ENCODE measurements at places on chromosomes 2 and 18. TPM values are rescaled to one million over a fixed set of nuclear protein-coding genes. Genes with fewer than 3 reads are reported as not detected.

DNA sequence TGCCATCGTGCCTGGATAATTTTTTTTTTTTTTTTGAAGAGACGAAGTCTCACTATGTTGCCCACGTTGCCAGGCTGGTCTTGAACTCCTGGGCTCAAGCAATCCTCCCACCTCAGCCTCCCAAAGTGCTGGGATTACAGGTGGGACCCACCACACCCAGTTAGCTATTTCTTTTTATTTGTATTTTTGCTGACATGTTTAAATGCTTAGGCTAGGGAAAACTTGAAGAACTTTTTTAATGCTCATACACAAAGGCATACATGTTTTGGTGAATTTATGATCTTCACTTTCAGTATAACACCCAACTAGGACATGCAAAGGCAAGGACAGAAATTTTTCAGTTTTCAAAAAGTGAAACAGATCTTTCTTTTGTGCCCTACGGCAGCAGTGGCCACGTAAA is 9.9 kb downstream of the L3MBTL4 start:
- no peak for DNase-seq

DNA sequence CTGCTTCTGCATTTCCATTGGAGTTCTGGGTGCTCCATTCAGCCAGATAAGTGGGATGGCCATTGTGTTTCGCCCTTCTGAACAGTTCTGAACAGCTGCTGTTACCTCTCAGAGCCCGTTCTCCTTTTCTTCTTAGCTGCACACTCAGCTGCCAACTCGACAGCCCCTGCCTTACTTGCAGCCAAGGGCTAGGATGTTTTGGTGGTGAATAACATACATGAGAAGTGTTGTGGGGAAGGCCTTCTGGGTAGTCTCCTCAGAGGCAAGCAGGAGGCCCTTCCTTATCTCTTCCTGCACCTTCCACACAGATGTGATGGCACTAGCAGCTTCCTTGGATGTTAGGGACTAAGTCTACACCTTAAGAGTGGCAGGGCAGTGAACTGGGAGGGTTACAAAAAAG is 138.4 kb upstream of the NOSTRIN start:
- no peak for DNase-seq

Gene ALPI
- total RNA-seq: not detected

Gene ILKAP
- total RNA-seq: 50.7 TPM

GRCh38 chr2:177559638-177560037 is 167.1 kb downstream of the AGPS start:
- no peak for DNase-seq

- DNase-seq: no peak
These were observed 276.1 kb upstream of the HDAC4 start for GRCh38 chr2:239676716-239677452.

GRCh38 chr2:187403568-187404260 is 44.3 kb downstream of the CALCRL start:
- no peak for DNase-seq

Gene HDLBP
- 476 TPM for total RNA-seq

GRCh38 chr18:70489986-70490933 is 201.4 kb downstream of the SOCS6 start:
- no peak for DNase-seq

DNA sequence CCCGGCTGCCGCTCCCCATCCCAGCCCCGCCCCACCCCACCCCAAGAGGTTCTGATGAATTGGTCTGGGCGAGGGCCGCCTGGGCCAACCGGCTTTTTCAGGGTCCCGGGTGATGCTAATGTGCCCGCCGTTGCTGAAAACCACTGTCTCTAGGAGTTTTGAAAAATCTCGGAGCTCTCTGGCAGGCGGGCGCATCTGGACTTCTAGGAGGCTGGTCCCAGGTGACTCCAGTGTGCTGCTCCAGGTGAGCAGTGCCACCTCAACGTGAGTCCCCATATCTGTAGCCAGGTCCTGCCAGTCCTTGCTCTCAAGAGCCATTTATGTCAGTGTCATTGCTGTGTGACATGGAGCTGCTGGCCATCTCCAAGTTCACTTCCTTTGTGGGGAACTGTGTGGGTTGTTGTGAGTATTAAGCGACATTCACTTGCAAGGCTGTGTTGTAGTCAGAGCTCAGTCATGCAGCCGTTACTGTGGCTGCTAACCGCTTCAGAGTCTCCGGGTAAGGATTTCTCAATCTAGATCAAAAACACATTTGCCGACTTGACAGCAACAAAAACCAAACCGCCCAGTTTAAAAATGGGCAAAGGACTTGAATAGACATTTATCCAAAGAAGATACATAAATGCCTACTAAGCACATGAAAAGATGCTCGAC is at the start of gene RFX8:
Gene RFX8 (minus strand): TSS at position 382 of the 654 bp plus-strand sequence. CDS start 8,264 bp downstream, outside the sequence.
- no peak for DNase-seq

GRCh38 chr2:36185624-36186023 is 170.0 kb upstream of the CRIM1 start:
- DNase-seq: no peak

DNA sequence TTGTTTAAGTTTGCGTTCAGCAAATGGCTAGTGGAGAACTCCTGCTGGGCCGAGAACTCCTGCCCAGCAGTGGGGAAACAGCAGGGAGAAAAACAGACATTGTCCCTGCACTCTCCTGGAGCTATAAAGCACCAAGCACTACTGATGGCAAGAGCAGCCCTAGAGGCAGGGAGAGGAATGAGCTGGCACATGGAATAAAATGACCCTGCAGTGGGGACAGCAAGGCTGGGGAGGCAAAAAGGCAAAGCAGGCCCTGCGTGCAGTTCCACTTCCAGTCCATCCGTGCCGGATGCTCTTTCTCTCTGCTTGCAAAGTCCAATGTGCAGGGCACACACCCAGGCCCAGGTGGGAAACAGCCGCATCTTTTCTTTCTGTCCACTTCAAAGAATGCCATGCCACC is 415.5 kb downstream of the LRATD1 start:
- DNase-seq: no peak

Gene LRRTM1
- 0.39 TPM for total RNA-seq

GRCh38 chr2:119250718-119251290 is 27.2 kb downstream of the STEAP3 start:
- no peak for DNase-seq

- DNase-seq: no peak
These were observed 63.1 kb downstream of the RHOB start for GRCh38 chr2:20509770-20510490.

- no peak for DNase-seq
These were observed 278.2 kb upstream of the COL3A1 start for GRCh38 chr2:188695953-188696352.

DNA sequence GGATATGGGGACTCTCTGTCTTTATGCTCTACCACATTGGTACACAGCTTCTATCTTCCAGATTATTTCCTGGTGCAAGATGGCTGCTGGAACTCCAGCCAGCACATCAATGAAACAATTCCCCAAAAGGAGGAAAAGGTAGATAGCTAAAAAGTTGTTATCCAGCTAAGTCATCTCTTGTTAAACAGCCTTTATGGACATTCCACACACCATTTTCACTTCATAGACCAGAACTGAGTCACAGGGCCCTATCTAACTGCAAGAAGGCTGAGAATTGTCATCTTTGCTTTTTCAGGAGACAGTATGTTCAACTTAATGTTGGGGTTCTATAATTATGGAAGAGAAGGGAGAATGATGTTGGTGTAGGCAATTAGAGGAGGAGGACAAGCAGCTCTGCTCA is 133.3 kb upstream of the NOSTRIN start:
- DNase-seq: no peak

- DNase-seq: no peak
These were observed 11.6 kb upstream of the HNMT start for GRCh38 chr2:137952586-137953129.

- no peak for DNase-seq
These were observed 547.7 kb upstream of the LRRTM1 start for GRCh38 chr2:80852079-80852807.

GRCh38 chr2:220101980-220102379 is 474.6 kb downstream of the SLC4A3 start:
- DNase-seq: no peak

GRCh38 chr18:75106746-75107145 is 102.2 kb downstream of the PTGR3 start:
- DNase-seq: no peak

Gene DTNA
- total RNA-seq: 101 TPM

DNA sequence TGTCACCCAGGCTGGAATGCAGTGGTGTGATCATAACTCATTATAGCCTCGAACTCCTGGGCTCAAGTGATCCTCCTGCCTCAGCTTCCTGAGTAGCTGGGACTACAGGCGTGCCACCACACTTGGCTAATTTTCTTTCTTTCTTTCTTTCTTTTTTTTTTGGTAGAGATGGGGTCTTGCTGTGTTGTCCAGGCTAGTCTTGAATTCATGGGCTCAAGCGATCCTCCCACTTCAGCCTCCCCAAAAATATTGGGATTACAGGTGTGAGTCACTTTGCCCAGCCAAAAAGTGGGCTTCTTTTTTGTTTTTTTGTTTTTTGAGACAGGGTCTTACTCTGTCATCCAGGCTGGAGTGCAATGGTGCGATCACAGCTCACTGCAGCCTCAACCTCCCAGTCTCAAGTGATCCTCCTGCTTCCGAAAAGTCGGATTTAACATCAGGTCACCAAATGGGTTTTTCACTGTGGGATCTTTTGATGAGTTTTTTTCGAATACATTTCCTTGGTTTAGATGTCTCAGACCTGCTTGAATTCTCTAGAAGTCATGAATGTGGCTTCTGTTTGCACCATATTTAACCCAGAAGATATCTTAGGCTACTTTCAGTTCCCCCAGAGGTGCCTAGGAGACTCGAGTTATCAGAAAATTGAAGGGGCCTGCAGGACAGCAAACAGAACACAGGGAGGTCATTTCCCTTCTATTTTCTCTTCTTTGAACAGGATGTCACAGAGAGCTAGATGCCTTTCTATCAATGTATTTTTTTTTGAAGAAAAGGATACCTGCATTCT is 8.9 kb downstream of the RAB31 start:
- no peak for DNase-seq

Gene ARHGAP28
- 3.5 TPM for total RNA-seq

DNA sequence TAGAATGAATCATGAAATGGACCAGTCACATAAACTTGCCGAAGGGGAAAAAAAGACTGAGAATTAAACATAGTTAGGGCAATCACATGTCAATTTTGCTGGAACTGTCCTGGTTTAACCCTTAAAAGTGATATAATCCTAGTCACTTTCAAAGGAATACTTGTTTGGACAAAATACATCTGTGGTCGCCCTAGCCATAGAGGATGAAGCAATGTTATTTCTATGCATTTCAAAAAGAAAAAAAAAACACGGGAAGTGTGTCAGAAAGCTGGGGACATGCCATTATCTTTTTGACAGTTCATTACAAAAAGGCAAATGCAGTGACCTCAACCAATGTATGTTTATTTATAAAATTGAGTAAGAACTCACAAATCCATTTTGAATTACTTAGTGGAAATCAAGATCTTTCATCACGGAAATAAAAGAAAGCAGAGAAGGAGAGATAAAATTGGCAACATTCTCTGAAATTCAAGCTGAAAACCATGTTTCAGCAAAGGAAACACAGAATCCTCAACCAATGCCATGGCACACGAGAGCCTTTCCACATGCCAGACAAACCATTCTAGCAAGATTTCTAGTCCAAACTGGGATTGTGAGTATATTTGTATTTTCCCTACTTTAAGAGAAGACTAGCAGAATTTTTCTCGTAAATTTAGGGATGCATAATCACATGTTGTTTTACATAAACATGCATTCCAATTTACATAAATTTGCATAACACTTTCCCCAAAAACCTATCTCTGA is 854.3 kb upstream of the ACVR2A start:
- no peak for DNase-seq

GRCh38 chr2:25566694-25567093 is 106.7 kb downstream of the DTNB start:
- no peak for DNase-seq

Gene UBR3
- total RNA-seq: 58.6 TPM

- no peak for DNase-seq
These were observed 713.8 kb downstream of the NRXN1 start for GRCh38 chr2:50318147-50318546.

Gene POTEJ
- total RNA-seq: not detected

- no peak for DNase-seq
These were observed 155.8 kb downstream of the COL6A3 start for GRCh38 chr2:237258116-237258515.

Gene SIX3
- total RNA-seq: not detected

DNA sequence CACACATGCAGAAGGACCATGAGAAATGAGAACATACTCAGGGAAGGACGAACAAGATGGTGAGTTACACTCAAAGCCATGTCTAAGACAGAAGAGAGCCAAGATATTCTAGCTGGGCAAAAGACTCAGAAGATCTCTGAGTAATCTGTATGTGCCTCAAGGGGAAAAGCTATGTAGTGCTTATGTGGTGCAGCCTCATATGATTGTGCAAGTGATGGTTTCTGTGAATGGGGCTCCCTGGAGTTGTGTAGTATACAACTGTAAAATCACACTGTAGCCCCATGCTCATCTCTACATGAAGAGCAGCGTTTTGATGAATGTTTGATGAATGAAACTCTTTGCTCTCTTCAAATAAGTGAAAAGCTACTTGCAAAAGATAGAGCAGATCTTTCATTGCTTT is 57.5 kb downstream of the OSR1 start:
- no peak for DNase-seq

- no peak for DNase-seq
These were observed 56.6 kb downstream of the UBE2E3 start for GRCh38 chr2:181036848-181037603.

Gene UGT1A3
- not detected for total RNA-seq

Gene C2orf80
- not detected for total RNA-seq

Gene LOXL3
- total RNA-seq: 18.9 TPM

GRCh38 chr18:49878567-49879270 is 65.4 kb upstream of the ACAA2 start:
- no peak for DNase-seq

Data from aorta (tissue), 5 donors.